ENCODE measurements at places on chromosomes 4 and X.

DNA sequence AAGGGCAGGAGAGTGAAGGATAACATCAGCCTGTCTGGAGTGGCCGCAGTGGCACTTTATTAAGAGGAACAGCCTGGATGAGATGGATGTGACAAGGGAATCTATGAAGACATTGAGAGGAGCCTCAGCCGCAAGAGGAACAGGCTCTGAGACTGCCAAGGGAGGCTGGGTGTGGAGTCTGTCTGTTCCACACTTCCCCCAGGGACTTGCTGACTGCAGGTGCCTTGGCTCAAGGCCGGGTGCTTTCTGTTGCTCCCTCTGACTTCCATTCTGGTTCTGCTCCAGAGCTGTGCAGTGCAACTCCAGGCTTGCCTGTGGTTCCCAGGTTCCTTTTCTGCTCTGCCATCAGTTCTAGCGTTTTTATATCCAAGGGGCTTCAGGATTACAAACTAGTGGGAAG is 54.6 kb downstream of the FRMPD3 start:
- H3K27ac ChIP-seq: no peak overlapping the region
- no peak for DNase-seq
- no peaks in the 10 kb centered on the region for H3K27me3 ChIP-seq
- no peaks in the 10 kb centered on the region for H3K36me3 ChIP-seq
- no peak overlapping the region for H3K4me3 ChIP-seq

GRCh38 chr4:184949020-184949419 is 69.3 kb upstream of the HELT start:
- H3K27ac ChIP-seq: no peak overlapping the region
- no peaks in the 10 kb centered on the region for H3K36me3 ChIP-seq
- H3K4me3 ChIP-seq: no peak overlapping the region
- no peaks in the 10 kb centered on the region for H3K4me1 ChIP-seq
- DNase-seq: no peak

DNA sequence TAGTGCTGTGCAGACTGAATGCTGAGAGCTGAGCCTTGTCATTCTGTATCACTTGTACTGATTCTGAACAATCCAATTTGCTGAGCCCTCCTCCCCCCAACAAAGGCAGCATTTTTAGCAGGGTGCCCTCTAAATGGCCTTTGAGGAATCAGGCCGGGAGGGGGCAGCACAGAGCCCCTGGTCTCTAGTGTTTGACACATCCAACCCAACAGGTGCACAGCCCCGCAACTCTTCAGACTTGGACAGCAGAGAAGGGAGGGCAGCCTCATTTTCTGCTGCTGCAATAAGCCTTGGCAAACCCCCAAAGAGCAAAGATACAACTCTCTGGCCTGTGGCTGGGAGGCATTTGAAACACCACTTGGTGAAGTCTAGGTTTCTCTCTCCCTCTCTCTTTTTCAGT is 3.4 kb downstream of the ATP1B4 start:
- no peak overlapping the region for H3K27ac ChIP-seq
- no peak overlapping the region for H3K4me3 ChIP-seq
- H3K36me3 ChIP-seq: no peaks in the 10 kb centered on the region
- no peaks in the 10 kb centered on the region for H3K27me3 ChIP-seq

GRCh38 chrX:102043380-102043779 is 82.1 kb upstream of the TCEAL2 start:
- no peak overlapping the region for H3K4me3 ChIP-seq
- no peak overlapping the region for H3K27ac ChIP-seq
- H3K36me3 ChIP-seq: no peaks in the 10 kb centered on the region
- no peaks in the 10 kb centered on the region for H3K27me3 ChIP-seq
- no peak for DNase-seq
- H3K4me1 ChIP-seq: no peaks in the 10 kb centered on the region

- H3K4me3 ChIP-seq: no peak overlapping the region
- no peak overlapping the region for H3K27ac ChIP-seq
- H3K27me3 ChIP-seq: no peaks in the 10 kb centered on the region
- H3K36me3 ChIP-seq: no peaks in the 10 kb centered on the region
- no peak for DNase-seq
Measured at GRCh38 chr4:161714931-161715330, 448.9 kb downstream of the FSTL5 start.

- DNase-seq: no peak
- no peaks in the 10 kb centered on the region for H3K4me1 ChIP-seq
- no peaks in the 10 kb centered on the region for H3K27me3 ChIP-seq
- no peaks in the 10 kb centered on the region for H3K36me3 ChIP-seq
- H3K4me3 ChIP-seq: no peak overlapping the region
Measured at GRCh38 chr4:70752236-70752635, 30.5 kb downstream of the RUFY3 start.

- no peaks in the 10 kb centered on the region for H3K36me3 ChIP-seq
- DNase-seq: no peak
- H3K27me3 ChIP-seq: no peaks in the 10 kb centered on the region
- H3K4me1 ChIP-seq: no peaks in the 10 kb centered on the region
Measured at GRCh38 chrX:52558140-52558539, 41.3 kb upstream of the XAGE1B start.

DNA sequence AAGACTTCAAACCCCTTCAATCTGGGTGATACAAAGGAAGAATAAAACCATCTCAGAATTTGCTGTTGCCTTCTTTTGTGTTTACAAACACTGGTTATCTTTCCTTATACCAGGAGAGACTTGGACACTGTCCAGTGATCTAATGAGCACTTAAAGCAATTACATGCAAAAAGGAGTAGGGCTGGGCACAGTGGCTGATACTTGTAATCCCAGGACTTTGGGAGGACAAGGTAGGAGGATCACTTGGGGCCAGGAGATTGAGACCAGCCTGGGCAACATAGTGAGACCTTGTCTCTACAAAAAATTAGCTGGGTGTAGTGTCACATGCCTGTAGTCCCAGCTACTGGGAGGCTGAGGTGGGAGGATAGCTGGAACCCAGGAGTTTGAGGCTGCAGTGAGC is 95.7 kb upstream of the DRD5 start:
- no peak overlapping the region for H3K4me3 ChIP-seq
- no peaks in the 10 kb centered on the region for H3K4me1 ChIP-seq
- no peak overlapping the region for H3K27ac ChIP-seq
- DNase-seq: no peak

DNA sequence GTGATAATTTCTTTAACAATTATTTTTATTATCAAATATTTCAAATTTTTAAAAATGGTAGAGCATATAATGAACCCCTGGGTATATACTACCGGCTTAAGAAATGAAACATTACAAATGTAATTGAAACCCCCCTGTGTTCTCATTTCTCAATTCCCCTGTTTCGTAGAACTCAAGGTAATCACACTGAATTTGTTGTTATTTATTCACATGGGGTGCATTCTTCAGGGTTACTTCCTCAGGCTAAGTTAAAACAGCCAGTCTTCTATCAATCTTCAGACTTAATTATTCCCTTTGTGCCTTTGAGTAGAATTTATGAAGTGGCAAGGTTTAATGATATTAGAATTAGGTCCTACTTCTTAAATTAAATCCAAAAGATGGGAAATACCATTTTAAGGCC is 128.2 kb downstream of the ANAPC10 start:
- no peak overlapping the region for H3K27ac ChIP-seq
- H3K4me3 ChIP-seq: no peak overlapping the region
- H3K36me3 ChIP-seq: no peaks in the 10 kb centered on the region

DNA sequence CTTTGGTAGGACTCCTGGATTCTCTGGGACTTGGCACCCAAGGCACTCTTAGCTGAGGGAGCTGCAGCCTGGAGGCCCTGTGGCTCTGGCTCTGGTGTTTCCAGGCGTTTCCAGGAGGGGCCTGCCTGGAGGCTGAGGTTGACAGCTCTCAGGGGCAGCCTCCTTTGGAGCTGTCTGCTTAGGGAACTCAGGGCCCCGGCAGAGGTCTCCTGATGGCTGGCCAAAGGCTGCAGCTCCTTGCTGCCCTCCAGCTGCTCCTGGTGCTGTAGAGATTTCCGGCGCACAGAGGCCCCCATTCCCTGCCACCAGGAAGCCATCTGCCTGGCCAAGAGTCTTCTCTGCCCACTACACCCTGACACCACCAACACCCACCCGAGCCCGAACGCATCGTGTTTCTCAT is 25.3 kb upstream of the ARHGEF38 start:
- no peak for DNase-seq
- H3K36me3 ChIP-seq: no peaks in the 10 kb centered on the region
- no peaks in the 10 kb centered on the region for H3K4me1 ChIP-seq
- H3K4me3 ChIP-seq: no peak overlapping the region
- no peak overlapping the region for H3K27ac ChIP-seq

GRCh38 chr4:77047037-77047436 is 28.8 kb downstream of the CCNI start:
- H3K27ac ChIP-seq: no peak overlapping the region
- no peak overlapping the region for H3K4me3 ChIP-seq
- no peak for DNase-seq
- no peaks in the 10 kb centered on the region for H3K27me3 ChIP-seq
- peaks cover 63% of the 10 kb centered on the region for H3K36me3 ChIP-seq

GRCh38 chr4:40264995-40265909 is 68.4 kb downstream of the RHOH start:
- peaks cover 4% of the 10 kb centered on the region for H3K4me1 ChIP-seq
- no peaks in the 10 kb centered on the region for H3K36me3 ChIP-seq
- no peak overlapping the region for H3K27ac ChIP-seq
- no peaks in the 10 kb centered on the region for H3K27me3 ChIP-seq
- no peak overlapping the region for H3K4me3 ChIP-seq

DNA sequence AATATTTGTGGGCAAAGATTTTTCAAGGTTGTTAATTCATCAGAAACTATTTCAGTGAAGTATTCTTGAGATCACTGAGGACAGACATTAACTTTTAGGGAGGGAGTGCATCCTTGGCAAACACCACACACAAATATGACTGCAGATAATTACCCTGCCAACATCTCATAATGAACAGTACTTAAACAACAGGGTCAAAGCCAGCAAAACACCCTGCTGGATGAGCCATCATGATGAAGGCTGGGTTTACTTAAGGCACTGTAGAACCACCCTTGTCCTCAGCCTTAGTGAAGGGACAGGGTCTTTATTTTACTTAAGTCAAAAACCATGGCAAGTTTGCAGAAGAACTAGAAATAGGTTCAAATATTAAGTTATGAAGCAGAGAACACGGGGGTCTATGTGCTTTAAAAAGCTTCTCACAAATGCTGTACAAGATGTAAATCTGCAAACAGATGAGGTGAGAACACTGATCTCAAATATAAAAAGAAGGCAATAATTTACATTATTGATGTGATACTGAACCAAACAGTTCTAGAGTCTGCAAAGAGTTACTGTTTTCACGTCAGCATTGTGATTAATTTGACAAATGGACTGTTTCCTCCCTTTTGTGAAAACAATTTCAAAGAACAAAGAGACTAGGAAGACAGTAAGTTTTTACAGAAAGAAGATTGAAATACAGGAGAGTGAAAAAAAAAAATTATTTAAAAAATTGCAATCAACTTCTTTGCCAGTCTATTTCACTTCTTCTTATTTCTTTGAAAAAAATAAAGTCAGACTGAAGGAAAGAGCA is 28.2 kb downstream of the TAPT1 start:
- DNase-seq: no peak
- peaks cover 27% of the 10 kb centered on the region for H3K4me1 ChIP-seq
- peaks cover 5% of the 10 kb centered on the region for H3K36me3 ChIP-seq
- no peak overlapping the region for H3K27ac ChIP-seq

DNA sequence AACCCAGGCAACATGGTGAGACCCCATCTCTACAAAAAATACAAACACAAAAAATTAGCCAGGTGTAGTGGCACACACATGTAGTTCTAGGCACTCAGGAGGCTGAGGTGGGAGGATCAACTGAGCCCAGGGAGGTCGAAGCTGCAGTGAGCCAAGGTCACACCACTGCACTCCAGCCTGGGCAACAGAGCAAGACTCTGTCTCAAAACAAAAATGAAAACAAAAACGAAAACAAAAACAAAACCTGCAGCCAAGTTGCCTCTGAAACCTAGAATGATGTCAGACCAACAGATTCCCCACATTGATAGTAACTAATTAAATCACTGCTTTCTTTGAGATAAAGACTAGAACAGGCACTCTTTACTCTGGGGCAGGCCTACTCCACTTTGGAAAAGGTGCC is 104.5 kb downstream of the AMELX start:
- no peak for DNase-seq
- H3K4me1 ChIP-seq: no peaks in the 10 kb centered on the region
- H3K4me3 ChIP-seq: no peak overlapping the region
- H3K36me3 ChIP-seq: no peaks in the 10 kb centered on the region

DNA sequence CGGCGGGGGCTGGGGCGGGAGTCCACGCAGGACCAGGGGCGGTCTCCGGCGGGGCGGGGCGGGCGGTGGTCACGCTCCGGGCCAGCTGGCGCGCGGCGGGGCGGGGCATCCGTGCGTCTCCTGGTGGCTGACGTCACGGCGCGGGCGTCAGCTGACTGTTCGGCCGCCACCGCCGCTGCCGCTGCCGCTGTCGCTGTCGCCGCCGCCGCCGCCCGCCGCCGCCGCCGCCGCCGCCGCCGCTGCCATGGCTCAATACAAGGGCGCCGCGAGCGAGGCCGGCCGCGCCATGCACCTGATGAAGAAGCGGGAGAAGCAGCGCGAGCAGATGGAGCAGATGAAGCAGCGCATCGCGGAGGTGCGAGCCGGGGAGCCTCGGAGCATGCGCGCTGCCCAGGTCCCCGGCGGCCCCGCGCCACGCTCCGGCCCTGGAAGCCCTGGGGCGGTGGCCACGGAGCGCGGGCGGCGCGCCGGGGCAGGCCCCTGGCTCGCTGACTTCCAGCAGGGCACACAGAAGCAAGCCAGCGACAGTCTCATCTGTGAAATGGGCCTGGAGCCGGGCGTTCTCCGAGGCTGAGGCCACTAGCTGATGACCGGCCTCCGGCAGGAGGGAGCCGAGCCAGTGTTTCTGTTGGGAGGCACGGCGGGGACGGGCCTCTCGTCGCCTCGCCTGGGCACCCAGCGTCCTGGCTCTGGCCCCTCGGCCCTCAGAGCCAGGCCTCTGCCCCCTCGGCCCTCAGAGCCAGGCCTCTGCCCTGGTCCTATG is at the start of gene FAM50A:
TSS of gene FAM50A (plus strand) at position 150 of the 763 bp plus-strand sequence. CDS start at position 245, 95 bp downstream.
- peak within 1 kb of the TSS; percentile 64 for H3K4me3 ChIP-seq
- H3K27ac ChIP-seq: peak within 1 kb of the TSS; percentile 74
- peaks cover 16% of the 10 kb centered on the region for H3K36me3 ChIP-seq

DNA sequence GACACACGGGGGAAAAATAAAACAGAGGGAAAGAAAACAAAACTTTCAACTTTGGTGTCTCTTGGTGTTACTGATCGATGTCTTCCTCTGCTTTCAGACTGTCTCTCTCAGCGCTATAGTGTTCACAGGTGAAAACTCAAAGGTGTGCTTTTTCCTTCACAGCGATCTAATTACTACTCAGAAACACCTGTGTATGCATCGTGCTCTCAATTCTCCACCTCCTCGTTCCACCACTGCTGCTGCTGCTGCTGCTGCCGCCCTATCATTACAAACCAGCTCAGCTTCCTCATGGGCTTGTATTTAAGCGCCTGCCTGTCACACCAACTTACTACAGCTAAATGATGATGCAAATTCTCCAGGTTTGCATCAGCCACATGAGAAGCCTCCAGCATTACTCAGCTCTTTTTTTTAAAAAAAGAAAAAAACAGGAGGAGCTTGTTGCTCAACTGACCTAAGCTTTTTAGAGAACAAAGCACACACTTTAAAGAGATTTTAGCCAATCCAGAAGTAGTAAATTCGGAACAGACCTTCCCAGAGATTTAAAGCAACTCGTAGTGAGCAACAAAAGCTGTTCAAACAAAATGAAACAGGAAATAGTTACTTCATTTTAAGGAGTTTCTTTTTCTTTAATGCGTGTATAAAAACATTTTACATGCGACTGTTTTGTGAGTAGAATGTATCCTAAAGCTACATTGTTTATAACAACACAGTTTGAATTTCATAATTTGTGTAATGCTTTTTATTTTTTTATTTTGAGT is at the start of gene SLC7A11:
TSS of gene SLC7A11 (minus strand) at position 274 of the 758 bp plus-strand sequence. CDS start 280 bp downstream, outside the sequence.
- peak within 1 kb of the TSS; percentile 76 for H3K27ac ChIP-seq
- no peaks in the 10 kb centered on the region for H3K27me3 ChIP-seq
- DNase-seq: no peak

- H3K4me3 ChIP-seq: no peak overlapping the region
- no peaks in the 10 kb centered on the region for H3K27me3 ChIP-seq
- no peaks in the 10 kb centered on the region for H3K4me1 ChIP-seq
- H3K36me3 ChIP-seq: no peaks in the 10 kb centered on the region
- no peak overlapping the region for H3K27ac ChIP-seq
Measured at GRCh38 chr4:95209927-95210326, 338.8 kb downstream of the UNC5C start.

Data from upper lobe of right lung (tissue), 1 donor.